Anterior cingulate cortex (tissue), 58 donors: ENCODE measurements at places on chromosomes 7 and 10.

- no peak for DNase-seq
Measured at GRCh38 chr7:117188376-117188775, 134.5 kb downstream of the WNT2 start.

DNA sequence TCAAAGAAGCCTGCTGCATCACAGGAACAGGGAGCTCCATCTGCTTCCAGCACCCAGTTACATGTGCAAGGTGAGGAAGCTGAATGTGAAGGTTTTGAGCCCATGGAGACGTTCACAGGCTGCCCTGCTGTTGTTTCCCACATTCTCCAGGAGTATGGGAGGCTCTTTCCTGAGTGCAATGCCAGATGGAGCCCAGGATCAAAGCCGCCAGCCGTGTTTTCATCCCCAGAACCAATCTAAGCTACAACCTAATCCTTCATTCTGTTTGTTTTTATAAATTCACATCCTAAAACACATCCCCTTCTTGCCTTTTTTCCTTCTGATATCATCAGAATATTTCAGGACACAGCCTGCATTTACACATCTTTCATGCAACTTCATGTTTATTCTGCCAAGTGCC, 98.9 kb upstream of the PRR15 start:
- DNase-seq, result no peak

- no peak for DNase-seq
Measured at GRCh38 chr7:106823631-106824030, 41.5 kb upstream of the PIK3CG start.

DNA sequence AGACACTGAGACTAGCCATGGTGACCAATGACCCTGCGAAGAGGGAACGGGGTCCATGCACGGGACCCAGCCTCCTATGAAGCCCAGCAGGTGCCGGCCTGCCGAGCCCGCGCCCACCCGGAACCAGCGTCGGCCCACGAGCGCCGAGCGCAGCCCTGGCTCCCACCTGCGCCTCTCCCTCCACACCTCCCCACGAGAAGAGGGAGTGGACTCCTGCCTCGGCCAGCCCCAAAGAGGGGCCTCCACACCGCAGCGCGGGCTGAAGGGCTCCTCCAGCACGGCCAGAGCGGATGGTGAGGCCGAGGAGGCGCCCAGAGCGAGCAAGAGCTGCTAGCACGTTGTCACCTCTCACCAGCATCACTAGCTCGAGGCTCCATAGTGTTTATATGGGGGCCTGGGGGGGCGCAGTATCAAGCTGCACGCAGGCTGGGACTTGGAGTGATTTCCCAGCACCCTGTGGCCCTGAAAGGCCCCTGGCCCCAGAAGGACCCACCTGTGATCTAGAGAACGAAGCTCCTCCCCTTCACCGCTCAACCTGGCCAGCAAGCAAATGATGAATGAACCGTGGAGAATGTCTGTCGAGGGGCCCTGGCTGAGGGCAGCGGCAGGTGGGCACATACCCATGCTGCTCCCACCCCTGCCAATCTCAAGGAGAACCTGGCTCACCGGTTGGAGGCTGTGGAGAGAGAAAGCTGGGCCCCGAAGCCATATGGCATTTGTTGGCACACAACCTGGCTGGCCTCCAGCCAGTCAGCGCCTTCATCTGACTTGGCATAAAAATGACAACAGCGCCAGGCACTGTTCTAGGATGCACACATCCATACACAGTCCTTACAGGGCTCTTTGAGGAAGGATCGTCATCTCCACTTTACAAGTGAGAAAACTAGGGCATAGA, 30.7 kb downstream of the GHRHR start:
- DNase-seq, result no peak

- DNase-seq, result no peak
Measured at GRCh38 chr10:74167443-74167842, 16.4 kb downstream of the ADK start.

DNA sequence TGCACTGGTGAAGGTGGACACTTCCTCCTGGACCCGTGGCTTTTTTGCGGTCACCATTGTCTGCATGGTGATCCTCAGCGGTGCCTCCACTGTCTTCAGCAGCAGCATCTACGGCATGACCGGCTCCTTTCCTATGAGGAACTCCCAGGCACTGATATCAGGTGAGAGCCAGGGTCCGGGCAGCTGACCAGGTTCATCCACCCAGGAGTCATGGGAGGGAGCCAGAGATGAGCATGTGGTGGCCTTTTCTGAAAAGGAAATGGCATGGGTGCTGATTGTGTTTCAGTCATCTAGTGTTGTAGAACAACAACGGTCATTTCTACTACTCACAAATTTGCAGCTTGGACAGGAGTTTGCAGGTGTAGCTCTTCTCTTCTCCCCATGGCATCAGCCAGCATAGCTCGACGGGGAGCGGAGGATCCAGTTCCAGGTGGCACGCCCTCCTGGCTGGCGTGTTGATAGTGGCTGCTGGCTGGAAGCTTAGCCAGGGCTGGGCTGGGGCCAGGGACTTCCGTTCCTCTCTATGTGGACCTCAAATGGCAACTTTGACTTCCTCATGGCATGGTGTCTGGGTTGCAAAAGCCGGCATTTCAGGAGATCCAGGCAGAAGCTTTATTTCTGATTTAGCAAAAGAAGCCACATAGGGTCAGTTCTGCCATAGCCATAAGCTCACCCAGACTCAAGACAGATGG, 32.7 kb downstream of the SLC29A3 start:
- DNase-seq, result no peak
